ENCODE measurements at places on chromosomes 1 and 21.
A peak's percentile ranks its signal among the peaks of the same experiment; 100 is the strongest.

DNA sequence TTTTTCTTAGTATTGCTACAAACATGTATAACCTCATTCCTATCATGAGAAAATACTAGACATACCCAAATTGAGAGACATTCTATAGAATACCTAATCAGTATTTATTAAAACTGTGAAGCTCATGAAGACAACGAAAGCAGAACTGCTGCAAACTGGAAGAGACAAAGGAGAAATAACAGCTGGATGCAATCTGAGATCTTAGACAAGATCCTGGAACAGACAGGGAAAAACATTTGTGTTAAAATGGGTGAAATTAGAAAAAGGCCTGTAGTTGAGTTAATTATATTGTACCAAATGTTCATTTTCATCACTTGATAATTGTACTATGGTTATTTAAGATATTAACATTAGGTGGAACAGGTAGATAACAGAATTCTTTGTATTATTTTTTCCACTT, 392.0 kb downstream of the PLPP3 start:
- no peak for DNase-seq

- no peak for DNase-seq
Measured at GRCh38 chr1:207389728-207390464, 64.2 kb upstream of the CR2 start.

GRCh38 chr1:23246274-23246673, 29.0 kb upstream of the HTR1D start:
- DNase-seq: no peak

- no peak for DNase-seq
Measured at GRCh38 chr21:15134701-15135470, 70.1 kb upstream of the NRIP1 start.

- no peak for DNase-seq
Measured at GRCh38 chr1:228867951-228868730, 132.9 kb downstream of the RHOU start.

DNA sequence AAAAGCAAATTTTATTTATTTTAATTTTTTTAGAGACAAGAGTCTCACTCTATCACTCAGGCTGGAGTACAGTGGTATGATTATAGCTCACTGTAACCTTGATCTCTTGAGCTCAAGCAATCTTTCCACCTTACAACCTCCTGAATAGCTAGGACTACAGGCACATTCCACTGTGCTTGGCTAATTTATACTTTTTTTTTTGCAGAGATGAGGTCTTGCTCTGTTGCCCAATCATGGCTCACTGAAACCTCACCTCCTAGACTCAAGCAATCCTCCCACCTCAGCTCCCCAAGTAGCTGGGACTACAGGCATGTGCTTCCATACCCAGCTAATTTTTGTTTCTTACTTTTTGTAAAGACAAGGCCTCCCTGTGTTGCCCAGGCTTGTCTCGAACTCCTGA, 49.5 kb downstream of the DR1 start:
- no peak for DNase-seq

- no peak for DNase-seq
Measured at GRCh38 chr1:47867438-47868347, 129.5 kb downstream of the TRABD2B start.

- DNase-seq: no peak
Measured at GRCh38 chr1:45410850-45411509, 70.7 kb upstream of the MUTYH start.

DNA sequence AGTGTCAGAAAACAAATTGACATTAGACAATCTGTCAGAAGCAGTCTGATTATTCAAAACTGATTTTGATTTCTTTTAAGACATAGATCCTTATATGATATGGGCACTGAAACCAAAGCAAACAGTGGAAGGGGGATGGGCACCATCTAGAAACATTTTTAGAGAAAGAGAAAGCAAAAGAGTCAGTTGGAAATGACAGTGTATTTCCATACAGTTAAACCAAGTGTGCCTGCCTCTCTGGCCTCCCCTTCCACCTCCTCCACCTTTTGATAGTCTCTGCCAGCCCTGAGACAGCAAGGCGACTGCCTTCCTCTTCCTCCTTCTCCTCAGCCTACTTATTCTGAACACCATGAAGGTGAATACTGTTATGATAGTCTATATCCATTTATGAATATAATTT, 949.7 kb downstream of the AMY1C start:
- no peak for DNase-seq

GRCh38 chr1:159867664-159868026, 5.2 kb upstream of the VSIG8 start:
- DNase-seq: peak; percentile 50

- DNase-seq: no peak
Measured at GRCh38 chr1:67970088-67970487, 80.3 kb downstream of the DIRAS3 start.

DNA sequence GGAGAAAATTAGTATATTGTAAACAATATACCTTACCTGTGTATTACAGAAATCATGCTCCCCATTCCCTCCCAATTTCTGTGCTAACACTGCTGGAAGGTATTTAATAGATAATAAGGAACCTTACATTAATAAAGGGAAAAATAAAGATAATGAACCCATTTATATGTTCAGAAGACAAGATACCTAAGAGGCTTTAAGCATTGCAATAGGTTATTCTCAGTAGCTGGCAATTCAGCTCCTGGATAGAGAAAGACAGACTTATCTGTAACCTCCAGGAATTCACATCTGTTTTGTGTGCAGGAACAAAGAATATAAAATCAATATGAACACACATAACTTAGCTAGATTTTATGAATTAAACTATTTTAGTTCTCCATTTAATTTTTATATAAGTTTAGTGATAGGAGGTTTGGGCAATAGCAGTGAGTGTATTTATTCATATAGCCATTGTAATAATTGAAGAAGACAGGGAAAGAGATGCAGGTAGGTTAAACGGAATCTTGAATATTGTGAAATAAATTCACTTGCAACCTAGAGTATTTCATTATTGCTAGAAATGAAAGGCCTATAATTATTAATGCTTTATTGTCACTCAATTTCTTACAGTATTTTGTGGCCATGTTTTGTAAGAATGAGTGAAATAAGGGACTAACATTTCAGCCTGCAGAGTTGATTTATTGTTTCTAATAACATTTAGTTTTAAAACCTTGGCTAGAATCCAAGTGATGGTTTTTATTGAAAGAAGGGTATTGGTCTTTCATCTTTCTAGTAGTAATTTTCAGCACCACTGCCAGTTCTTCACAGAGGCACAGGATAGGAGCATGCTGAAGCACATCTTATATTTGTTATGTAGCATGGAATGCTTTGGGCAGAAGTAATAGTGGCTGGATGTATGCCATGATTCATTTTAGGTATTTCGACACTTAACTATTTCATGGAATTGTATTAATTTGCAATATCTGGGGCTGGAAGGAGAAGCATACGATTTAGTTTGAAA, 1.5 kb downstream of the XPR1 start:
- peak; percentile 33 for DNase-seq

DNA sequence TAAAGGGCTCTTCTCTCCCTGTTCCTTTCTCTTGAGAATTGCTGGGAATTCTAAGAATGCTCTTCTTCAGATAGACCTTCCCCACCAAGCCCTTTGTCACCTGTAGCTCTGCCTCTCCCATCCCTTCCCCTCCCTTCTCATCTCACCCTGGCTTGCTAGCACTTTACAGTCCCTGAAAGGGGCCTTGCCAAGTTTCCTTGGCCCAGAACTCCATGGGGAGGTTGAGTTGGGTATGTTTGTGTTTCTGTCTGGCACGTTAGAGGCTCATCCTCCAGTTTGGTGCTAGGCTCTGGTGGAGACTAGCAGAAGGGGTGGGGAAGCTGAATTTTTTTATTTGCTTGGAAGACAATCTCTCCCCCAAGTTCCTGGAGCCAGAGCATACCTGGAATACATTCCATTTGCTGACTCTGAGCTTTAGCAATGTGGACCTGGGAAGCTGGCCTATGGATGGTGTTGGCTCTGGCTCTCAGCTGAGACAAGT, 4.9 kb downstream of the CGN start:
- no peak for DNase-seq

- DNase-seq: peak; percentile 27
Measured at GRCh38 chr1:41361495-41362356, 492 bp downstream of the FOXO6 start.

DNA sequence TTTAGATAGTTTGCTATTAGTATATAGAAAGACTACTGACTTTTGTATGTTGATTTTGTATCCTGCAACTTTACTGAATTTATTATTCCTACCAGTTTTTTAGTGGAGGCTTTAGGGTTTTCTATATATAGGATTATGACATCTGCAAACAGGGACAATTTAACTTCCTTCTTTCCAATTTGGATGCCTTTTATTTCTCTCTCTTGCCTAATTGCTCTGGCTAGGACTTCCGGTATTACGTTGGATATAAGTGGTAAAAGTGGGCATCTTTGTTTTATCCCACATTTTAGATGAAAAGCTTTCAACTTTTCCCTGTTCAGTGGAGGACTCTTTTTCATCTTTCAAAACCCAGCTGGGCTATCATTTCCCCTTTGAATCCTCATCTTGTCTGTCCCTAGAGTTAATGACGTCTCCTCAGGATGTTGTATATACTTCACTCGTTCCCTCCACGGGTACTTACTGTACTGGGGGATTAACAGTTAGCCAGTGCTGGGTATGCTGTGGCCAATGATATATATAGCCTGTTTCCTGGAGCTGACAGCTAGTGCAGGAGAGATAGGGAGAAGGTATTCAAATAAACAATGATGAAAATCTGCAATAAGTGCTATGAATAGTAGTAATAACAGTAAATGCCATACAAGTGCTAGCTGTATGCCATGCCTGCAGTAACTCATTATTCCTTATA, 9.8 kb downstream of the ACOT11 start:
- no peak for DNase-seq

- DNase-seq: no peak
Measured at GRCh38 chr1:12246584-12246983, 16.8 kb downstream of the VPS13D start.

GRCh38 chr1:30358500-30358899, 364.9 kb downstream of the MATN1 start:
- no peak for DNase-seq

DNA sequence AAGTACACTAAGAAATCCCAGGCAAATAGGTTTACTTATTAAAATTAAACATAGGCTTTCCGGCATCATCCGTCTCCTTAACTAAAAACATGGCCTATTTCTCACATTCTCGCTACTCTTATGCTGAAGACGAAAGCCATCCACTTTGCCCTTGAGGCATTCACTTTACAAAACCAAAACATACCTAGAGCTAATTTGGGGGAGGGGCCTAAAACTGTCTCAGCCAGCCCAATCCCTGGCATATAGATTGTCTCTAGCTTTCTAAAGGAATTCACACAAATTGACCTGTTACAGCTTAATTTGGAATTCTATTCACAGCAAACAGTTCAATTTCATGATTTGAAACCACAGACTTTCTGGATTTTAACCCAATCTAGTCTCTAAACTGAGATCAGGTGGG, 34.8 kb downstream of the SLC35D1 start:
- no peak for DNase-seq

DNA sequence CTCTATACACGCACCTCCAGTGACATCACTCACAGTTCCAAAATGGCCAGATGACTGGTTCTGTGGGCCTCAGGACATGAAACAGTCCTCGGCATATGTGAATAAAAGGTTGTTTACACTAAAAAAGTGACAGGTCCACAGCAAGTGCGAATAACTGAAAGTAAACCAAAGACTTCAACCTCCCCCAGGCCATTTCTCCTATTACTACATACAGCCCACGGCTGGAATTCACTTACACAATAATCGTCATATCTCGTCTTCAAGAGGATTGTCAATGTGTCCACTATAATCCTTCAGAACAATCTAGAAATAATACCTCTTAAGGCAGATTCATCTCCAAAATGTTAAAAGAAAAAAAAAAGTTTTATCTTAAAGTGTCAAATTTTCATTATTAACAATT, 1.9 kb upstream of the PRDM15 start:
- DNase-seq: no peak

DNA sequence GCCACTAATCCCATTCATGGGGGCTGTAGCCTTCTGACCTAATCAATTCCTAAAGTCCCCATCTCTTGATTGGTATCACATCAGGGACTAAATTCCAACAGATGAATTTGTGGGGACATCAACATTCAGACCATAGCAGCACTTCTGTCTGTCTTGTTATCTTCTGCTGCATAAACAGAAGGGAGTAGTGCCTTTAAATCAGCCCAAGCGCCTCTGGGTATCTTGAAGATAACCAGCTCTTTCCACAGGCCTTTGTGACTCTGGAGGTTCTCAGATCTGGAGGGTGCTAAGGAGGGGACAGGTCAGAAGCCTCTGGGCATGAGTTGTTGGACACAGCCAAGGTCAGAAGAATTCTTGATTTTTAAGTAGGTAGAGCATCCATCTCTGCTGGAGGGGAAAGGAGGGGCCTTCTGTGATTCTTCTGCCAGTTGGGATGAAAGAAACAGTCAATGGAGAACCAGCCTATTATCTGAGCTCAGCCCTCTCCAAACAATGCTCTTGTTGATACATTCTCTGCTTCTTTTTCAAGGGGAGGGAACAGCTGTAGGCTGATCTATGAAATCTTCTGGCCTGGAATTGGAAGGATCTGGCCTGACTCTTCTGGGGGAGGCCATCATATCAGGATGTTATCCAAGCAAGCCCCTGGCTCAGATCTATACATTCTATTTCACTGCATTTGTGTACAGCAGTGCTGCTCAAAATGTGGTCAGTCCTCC, 31.3 kb upstream of the LRIG2 start:
- no peak for DNase-seq

DNA sequence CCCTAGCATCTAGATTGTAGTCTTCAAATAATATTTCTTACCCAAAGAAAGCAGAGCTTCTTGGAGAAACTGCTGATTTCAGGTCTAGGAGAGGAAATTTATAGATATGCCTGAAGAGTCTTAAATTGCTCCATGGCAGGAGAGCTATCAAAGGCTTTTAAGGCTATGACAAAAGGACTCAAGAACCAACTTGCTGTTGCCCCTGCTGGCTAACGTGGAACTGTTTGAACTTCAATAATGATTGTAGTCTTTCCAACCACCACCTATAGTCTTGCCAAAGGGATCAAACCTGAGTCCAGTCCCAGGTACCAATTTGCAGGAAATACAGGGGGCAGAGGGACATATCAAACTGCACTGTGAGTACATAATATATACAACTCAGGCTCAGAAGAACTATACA, 336.2 kb upstream of the ESRRG start:
- DNase-seq: no peak

DNA sequence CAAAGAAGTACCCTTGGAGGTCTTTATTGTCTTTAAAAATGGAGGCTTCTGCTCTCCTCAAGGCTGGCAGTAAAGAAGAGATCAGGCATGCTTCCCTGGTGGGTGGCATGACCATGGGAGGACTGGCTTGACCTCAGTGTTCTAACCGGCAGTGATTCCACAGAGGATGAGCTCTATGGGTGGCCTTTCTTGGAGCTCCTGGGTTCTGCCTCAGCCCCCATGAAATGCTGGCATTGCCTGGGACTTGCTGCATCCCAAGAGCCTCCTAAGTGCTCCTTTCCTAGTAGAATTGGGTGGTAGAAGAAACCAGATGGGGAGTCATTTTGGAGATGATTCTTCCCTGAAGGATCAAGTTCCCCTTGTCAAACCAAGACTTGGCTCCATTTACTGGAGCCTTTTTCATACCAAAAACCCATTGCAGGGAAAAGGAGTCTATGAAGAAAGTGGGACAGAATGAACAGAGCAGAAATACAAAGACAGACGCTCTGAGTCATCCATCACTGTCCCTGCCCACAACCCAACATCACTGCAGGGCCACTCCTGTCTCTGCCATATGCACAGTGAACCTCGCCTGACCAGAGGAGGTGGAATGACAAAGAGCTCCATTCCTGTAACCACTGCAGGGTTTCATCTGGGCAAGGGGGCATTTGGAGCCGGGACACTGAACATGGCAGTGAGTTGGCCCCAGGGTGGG, 42.4 kb downstream of the RIMS3 start:
- peak; percentile 3 for DNase-seq

- DNase-seq: no peak
Measured at GRCh38 chr1:111836111-111836510, 80.4 kb downstream of the DDX20 start.

All from AG08396 (cell line).